B cell (primary cell): ENCODE measurements at places on chromosomes 2 and 18. TPM values are rescaled to one million over a fixed set of nuclear protein-coding genes. Genes with fewer than 3 reads are reported as not detected.

Gene WDR43
- 22.5 and 28.7 TPM in 2 replicates for polyA plus RNA-seq

Gene PREB
- polyA plus RNA-seq = 63.9 and 88.9 TPM in 2 replicates

Gene EFR3B
- polyA plus RNA-seq = not detected in 2 replicates

Gene C2orf69
- 3.7 and 9.1 TPM in 2 replicates for polyA plus RNA-seq

Gene UGT1A1
- not detected in 2 replicates for polyA plus RNA-seq

Gene CD207
- polyA plus RNA-seq = not detected in 2 replicates

Gene BMPR2
- polyA plus RNA-seq = 3.1 and 3.8 TPM in 2 replicates

Gene SH3BP4
- 0.72 and 1.00 TPM in 2 replicates for polyA plus RNA-seq

Gene RAB17
- not detected in 2 replicates for polyA plus RNA-seq
